ENCODE measurements at places on chromosomes 2 and 18.

- DNase-seq: no peak
Observed at GRCh38 chr2:209536363-209536762, 112.5 kb downstream of the MAP2 start.

DNA sequence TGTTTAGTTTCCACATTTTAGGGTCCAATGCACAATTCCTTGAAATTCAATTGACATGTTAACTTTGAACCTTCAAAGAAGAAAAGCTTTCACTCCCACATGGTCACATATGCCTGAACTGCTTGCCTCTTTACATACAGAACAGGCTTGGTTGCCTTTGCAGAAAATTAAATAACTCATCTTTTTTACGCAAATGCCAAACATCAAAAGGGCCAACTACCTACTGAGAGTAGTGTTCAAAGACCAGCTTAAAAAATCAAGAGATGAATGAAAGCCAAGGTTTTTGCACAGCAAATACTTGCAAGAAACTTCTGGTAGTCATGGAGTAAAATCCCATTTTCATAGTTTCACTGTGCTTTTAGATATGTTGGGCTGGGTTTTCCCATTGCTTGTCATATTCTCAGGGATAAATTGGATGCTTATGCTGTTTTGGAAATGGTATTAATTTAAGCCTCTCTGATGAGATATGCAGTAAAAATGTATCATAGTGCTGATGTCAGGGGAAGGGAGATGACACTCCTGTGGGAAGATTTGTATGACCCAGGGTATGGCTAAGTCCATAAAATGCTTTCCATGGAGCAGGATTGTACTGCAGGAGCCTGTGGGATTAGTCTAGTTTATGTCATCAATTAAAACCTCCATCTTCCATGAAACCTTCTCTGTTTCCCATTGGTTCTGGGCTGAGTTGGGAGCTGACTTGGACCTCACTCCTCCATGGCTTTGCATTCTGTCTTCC, 60.6 kb upstream of the DARS1 start:
- DNase-seq: no peak

GRCh38 chr2:159613651-159614285, 2.6 kb downstream of the BAZ2B start:
- no peak for DNase-seq

DNA sequence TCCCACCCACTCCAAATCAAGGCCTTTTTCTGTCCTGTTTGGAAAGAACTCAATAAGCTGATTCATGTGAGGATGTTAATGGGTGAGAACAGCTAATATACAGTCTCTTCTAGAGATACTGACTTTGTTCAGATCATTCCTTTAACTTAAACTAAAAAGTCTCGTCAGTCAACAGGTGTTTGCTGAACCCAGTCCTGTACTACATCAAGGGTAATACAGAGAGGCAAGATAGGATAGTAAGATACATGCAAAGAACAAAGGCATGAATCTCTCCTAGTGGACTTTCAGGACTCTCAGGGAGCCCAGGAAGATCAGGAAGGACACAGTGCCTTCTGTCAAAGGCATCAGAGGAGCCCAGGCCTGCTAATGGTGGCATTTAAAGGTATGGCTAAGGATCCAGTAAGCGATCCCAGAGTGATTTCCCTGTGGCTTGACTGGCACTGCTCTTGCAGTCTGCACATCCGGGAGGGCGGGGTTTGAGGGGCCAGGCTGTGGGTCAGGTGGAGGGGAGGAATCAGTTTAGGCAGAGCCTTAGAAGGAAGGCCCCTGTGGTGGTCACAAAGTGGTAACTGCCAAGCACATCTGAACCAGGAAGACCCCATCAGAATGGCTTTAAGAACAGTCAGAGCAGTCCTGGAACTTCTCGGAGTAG, 54.0 kb downstream of the EPAS1 start:
- DNase-seq: no peak

- DNase-seq: no peak
Observed at GRCh38 chr18:13126966-13127598, 91.5 kb upstream of the LDLRAD4 start.

GRCh38 chr2:28707592-28707991, 44.0 kb upstream of the PPP1CB start:
- DNase-seq: no peak

GRCh38 chr2:39922679-39923405, 143.8 kb upstream of the THUMPD2 start:
- no peak for DNase-seq

DNA sequence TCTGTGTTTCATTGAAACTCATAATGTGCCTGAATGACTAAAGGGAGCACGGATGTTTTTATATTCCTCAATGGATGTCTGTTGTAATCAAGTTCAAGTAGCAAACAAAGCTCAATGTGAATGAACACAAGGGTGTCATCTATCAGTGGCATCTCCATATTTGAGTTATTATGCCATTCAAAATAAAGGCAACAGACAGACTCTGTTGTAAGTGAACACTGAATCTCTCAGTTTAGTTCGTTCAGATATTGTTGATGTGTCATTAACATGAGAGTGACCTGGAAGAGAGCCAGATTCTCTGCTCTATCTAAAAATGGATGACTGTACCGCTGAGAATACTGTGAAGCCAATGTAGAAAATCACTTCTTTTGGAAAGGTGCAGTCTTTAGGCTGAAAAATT, 118.7 kb downstream of the NUP35 start:
- no peak for DNase-seq

DNA sequence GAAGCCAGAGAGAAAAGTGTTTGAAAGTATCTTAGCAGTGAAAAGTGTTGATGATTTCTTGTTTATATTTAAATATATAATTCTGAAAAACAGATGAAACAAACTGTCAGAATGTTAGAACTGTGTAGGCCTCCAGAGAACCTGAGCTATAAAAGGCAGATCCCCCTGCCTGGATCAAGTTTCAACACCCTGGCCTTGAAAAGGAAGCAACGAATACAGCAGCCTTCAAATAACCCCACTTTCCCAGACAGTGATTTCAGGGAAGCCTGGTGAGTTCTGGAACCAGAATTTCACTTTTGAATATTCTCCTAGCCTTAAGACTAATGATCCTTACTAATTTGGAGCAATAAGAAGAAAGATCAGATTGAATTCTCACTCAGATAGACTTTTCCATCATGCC, 13.3 kb upstream of the TRIM43 start:
- no peak for DNase-seq

DNA sequence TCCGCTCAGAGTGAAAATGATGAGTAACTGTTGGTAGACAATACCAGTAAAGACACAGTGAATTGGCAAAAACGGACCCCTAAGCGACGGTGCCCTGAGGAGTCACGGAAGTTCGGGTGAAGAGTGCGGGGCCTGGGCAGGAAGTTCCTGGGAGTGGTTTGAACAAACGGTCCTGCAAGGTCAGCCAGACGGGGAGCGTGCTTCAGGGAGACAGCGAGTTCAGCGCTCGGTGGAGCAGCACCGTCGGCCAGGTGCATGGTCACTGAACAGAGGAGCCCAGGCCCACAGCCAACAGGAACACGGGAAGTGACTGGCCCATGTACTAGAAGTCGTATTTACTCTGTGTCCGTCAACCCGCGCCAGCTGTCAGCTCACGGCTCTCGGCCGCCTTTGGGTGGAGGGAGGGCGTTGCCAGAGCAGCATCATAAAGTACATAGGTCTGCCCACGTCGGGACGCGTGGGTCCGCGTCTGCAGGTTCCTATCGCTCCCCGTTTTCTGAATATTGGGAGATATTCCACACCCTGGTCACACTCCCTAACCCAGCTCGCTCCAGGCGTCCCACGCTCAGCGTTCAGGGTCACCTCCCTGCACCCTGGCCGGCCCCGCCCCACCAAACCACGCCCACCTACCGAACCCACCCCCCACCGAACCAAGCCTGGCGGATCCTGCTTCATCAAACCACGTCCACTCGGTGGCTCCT, 75.6 kb upstream of the UXS1 start:
- no peak for DNase-seq

- no peak for DNase-seq
Observed at GRCh38 chr2:17683981-17684380, 69.6 kb downstream of the SMC6 start.

DNA sequence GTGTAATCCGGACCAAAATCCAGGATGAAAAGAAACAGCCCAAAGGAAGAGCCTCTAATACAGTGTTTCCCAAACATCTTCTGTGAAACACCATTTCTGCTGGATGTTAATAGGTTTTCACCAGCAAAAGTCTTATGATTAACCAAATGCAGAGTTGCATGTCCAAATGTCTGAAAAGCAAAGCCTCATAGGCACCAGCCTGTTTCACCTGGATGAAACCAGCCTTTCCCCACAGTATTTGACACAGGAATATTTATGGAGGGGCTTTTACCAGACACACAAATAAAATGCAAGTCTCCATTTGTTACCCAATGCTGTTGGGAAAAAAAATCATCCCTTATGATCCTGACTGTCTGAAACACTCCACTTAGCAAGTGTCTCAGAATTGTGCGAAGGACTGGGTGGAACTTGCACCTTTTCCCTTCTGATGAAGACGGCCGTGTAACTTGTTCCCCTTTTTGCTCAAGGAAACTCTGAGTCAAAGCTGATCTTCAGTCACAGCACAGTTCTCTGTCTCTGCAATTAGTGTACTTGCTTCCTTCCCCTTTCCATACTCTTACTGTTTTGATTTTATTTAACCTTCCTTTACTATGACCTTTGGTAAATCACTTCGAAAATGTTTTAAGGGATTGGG, 70.3 kb upstream of the IL1R2 start:
- DNase-seq: no peak

- no peak for DNase-seq
Observed at GRCh38 chr2:29518010-29518409, 402.8 kb downstream of the CLIP4 start.

- no peak for DNase-seq
Observed at GRCh38 chr2:31933066-31933465, 77.7 kb downstream of the MEMO1 start.

DNA sequence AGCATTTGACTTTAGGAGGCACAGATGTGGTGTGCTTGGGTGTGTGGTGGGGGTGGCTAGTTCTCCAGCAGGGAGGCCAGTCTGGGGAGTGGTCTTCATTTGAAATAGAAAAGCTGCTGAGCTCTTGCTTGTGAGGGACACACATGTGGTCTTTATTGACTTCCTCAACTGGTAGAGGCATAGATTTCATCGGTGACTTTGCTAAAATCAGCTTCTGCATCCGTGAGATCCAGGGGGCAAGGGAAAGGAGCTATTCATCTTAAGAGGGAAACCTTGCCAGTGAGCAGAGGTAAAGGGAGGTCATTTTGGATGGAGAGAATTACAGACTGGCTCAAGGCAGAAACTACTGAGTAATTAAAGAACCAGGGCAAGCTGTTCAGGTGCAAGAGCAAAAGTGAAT, 4.7 kb downstream of the MAPRE3 start:
- no peak for DNase-seq

DNA sequence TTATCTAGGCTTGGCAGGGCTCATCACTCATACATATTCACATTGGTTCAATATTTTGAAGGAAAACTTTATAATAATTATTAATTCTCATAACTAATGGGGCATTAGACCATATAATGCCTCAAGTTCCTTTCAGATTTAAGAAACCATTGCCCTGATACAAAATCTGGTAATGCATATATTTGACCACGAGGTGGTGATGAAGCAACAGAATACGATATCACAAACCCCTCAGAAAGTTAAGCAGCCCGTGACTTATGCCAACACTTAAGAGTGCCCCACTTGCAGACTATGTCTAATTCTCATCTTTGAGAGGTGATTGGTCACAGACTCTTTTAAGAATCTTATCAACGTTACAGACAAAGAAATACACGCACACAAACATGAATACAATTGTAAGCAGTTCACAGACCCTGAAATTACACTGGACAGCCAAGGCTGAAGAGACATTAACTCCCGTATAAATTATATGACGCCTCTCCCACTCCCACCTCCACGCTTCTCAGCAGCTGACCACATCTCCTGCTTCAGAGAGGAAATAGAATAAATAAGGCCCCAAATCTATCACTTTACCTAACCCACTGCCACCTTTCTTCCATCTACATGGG, 20.7 kb upstream of the DNAH6 start:
- DNase-seq: no peak

GRCh38 chr2:848099-848498, 102.5 kb upstream of the SNTG2 start:
- no peak for DNase-seq

GRCh38 chr18:42854558-42854957, 260.9 kb downstream of the RIT2 start:
- DNase-seq: no peak

DNA sequence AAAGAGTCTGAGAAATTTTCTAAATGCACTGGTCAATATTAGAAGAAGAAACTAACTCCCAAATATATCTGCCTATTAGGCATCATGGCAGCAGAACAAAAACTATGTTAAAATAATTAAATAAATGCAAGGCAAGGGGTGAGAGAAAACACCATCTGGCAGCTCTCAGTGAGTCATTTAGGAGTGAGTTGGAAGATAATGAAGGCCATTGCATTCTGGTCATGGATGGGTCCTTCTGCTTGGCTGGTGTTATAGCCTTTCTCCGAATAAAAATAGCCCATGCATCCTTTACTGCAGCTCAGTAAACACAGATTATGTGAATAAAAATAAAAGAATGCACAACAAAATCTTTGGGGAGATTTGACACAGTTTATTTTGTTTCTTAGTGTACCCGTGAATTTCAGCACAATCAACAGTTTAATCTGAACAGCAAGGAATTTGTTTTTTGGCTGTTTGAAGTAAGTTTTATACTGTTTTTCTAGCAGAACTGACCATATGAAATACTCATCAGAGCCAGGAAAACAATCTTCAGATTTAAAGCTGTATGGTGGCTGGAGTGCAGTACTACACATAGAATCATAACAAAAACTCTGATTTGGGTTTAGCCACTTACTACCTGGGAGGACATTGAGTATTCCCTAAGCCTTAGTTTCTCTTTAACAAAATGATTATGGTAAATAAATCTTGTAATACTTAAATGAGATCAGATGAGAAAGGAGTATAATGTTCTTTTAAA, 225.1 kb upstream of the ITGA4 start:
- DNase-seq: no peak

- DNase-seq: no peak
Observed at GRCh38 chr18:7921938-7922587, 354.9 kb downstream of the PTPRM start.

- no peak for DNase-seq
Observed at GRCh38 chr2:240663546-240664190, 19.0 kb downstream of the AQP12B start.

DNA sequence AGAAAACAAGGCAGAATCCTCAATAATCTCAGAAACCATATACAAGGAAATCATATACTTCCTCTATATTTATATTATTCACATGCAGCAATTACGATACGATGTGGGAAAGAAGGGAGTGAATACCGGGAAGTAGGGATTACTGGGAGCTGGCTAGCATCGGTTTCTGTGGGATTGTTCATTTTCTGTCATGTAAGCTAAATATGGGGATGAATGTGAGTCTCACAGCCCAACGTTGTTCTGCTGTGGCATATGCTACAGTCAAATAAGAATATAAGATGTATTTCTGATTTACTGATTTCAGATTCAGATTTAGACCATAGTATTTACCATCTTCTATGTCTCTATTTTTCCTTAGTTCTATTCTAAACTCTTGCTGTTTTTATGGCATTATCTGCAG, 113.6 kb downstream of the EVA1A start:
- no peak for DNase-seq

- no peak for DNase-seq
Observed at GRCh38 chr2:194539425-194539824, 1117.6 kb upstream of the SLC39A10 start.
